NCI-H2171 treated with DMSO at 0.1 percent for 48 hours (cell line): ENCODE measurements at places on chromosomes 4 and X.

DNA sequence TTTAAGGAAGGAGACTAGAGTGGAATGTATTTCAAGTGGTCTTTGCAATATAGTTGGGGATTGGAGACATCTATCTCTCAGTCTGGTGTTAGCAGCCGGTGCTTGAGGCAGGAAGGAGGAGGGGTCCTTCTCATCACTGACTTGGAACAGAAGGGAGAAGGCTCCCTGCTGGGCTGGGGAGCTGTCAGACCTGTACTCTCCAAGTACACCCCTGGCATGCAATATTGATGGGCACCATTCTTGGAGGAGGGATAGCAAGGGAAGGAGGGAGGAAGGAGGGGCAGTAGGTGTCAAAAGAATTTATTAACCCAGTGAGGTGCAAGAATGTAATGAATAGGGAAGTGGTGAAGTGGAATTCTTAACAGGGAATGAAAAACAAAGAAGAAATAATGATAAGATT, 338.8 kb downstream of the UNC5C start:
- peak; percentile 29 for DNase-seq

GRCh38 chrX:32397562-32398216, 813.7 kb downstream of the DMD start:
- DNase-seq: no peak

DNA sequence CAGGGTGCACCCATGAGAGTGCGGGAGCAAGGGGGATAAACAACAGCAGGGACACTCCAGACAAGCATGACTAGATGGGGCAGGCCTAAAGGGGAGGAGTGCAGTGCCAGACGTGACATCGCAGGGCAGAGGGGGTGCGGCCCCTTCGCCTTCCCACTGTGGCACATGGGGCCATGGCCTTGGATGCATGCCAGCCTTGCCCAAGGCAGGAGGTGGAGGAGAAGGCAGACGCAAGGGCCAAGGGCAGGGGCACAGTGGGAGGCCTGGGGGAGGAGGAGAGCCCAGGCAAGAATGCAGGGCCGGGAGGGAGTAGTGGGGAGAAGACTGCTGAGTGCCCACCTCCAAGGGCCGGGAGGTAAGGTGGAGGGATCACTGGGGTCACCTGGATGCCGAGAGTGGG, 21.6 kb downstream of the PNMA6E start:
- no peak for DNase-seq

GRCh38 chr4:11650801-11651596, 222.3 kb upstream of the HS3ST1 start:
- peak; percentile 13 for DNase-seq

- no peak for DNase-seq
Measured at GRCh38 chrX:12917753-12918152, 11.3 kb downstream of the TLR8 start.

DNA sequence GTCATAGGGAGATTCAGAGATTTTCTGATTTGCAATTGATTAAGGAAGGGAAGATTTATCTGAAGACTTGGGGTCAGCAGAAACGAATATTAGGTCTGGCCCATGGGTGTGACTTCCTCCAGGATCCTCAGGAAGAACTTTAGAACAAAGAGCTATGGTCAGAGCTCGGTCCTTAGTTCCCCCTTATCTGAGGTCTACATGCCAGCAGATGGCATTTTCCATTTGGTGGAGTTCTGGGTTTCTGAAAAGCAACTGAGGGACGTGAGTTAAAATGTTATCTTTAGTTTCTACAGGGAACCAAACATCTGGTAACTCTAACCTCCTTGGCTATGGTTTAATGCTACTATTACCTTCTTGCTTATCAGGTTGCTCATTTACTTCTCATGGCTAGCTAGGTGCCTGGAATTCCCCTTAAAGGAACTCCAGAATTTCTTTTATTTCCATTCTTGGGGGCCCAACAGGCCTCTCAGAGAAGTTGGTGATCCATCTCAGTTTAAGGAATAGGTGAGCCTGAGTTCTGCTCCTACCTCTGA, 40.7 kb downstream of the KLF3 start:
- no peak for DNase-seq

- DNase-seq: no peak
Measured at GRCh38 chr4:155497306-155497705, 120.5 kb upstream of the MAP9 start.

DNA sequence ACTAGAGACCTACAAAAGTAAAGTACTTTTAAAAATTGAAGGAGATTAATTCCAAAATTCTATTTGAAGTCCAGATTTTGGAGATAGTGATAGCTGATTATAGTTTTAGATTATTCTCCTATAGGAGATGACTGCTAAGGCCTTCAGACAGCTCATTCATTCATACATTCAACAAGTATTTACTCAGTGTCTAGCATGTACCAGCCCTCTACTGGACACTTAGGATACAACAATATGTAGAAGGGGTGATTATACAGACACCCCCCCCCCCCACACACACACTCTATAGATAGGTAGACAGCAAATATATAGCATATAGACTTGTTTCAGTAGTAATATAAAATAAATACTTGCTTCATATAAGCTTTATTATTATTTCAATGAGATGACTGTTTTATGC, 60.4 kb upstream of the TAF9B start:
- DNase-seq: no peak

DNA sequence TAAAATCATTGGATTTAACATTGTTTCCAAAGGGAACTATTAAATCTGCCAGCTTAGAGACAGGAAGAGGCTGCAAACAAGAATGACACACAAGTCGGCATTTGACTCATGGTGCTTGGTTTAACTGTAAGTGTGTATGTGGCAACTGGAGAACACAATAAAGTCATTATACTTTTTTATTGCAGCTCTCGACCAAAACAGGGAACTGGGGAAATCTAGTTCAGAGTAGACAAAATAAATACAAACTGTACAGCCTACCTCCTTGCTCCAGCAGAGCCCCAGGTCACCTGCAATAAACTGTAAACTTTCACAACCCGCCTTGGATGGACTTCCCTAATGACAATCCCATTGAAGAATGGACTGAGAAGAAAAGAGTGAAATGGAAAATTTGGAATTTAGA, 24.0 kb downstream of the NPY5R start:
- no peak for DNase-seq

DNA sequence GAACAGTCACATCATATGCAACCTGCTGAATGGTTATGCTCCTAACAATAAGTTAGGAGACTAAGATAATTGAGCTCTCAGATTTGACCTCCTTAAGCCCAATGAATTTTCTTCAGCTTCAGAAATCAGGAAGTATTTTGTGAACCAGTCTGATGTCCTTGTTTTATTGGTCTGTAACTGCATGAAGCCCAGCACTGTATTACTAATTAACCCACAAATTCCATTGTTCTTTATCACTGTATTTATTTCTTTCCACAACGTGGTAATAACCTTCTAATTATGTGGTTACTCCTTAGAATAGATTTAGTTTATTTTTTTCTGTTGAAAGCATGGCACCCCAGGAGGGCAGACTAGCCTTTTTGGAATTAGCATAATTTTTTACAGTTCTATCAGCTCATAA, 3.9 kb upstream of the MFAP3L start:
- DNase-seq: no peak

GRCh38 chr4:142485452-142485851, 360.6 kb downstream of the INPP4B start:
- DNase-seq: no peak

- DNase-seq: no peak
Measured at GRCh38 chr4:86359944-86360478, at the start of gene MAPK10. TSS of gene MAPK10 (minus strand) at chr4:86360053.

DNA sequence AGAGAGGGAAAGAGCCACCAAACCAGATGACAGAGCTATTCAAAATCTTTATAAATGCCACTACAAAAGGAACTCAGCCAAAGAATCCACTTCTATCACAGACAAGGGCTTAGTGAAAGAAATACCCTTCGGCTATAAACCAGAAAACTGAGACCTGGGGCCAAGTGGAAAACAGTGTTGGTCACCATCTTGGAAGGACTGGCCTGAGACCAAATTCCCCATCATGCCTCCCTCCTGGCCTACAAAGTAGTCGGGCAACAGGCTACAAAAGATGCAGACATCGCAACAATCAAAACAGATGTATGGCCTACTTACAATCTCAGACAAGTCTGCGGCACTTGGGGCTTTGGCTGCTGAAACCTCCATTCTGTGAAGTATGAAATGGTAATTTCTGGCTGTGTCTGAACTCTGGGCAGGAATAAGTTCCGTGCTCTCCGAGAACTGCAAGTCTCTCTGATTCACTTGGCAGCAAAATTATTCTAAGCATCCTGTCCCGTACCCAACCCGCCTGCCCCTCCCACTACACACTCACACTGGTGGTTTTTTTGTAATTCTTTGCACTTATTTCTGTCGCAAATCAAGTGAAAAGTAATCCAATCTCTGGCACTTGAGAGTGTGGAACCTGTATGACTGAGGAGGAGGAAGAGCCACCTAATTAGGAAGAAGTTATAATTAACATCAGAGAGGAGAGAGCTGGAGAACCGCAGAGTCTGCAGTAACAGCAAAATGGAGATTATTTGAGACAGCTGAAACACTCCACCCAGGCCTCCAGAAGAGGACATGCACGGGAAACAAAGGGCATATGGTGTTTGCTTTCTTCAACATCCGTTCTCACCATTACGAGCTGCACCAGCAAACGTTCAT, 87.8 kb downstream of the SH3KBP1 start:
- DNase-seq: peak; percentile 63

DNA sequence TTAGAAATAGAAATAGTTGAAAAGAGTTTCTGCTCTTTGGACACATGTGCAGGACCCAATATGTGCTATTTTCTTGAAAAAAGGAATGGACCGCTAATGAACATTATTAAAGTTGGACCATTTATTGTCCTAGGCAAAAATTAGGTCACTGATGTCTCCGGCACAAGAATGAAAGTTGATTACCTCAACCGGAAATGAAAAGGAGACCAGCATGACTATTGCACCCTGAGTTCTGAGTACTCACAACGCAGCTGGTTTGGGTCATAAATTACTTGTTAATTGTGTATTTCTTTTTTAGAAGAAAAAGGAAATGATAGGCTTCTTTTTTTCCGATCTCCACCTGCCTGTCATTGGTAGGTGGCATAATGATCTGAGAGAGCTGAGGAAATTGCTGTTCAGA, 232.7 kb downstream of the ARHGAP24 start:
- DNase-seq: no peak

- DNase-seq: no peak
Measured at GRCh38 chrX:53442322-53442631, 8.1 kb upstream of the HSD17B10 start.

DNA sequence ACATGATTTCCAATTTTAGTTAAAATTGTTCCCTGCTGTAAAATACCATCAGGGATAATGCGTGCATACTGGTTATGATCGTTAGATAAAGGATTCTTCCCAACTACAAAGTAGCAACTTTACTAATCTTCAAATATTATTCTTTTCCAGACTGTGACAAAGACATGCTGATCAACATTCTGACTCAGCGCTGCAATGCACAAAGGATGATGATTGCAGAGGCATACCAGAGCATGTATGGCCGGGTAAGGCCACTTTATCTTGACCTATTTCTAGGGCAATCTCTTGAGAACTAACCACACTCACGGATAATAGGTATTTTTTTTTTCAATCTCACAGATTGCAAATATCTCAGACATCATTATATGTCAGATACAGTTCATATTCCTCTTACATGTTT, 47.0 kb downstream of the ANXA10 start:
- DNase-seq: no peak

- DNase-seq: no peak
Measured at GRCh38 chrX:16993791-16994318, 47.4 kb downstream of the REPS2 start.

- DNase-seq: no peak
Measured at GRCh38 chr4:77845400-77845799, 17.2 kb upstream of the MRPL1 start.

- no peak for DNase-seq
Measured at GRCh38 chr4:54277691-54278090, 48.6 kb downstream of the PDGFRA start.

DNA sequence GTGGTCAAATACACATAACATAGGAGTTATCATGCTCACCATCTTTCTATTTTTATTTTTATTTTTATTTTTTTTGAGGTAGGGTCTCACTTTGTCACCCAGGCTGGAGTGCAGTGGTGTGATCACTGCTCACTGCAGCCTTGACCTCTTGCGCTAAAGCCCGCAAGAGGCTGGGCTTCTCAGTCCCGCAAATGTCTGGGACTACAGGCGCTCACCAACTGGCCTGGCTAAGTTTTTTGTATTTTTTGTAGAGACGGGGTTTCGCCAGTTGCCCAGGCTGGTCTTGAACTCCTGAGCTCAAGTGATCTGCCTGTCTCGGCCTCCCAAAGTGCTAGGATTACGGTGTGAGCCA, 295 bp upstream of the TLR10 start:
- DNase-seq: no peak

GRCh38 chr4:177220376-177220775, 89.3 kb upstream of the NEIL3 start:
- no peak for DNase-seq

- no peak for DNase-seq
Measured at GRCh38 chrX:135927897-135928296, 34.4 kb downstream of the SAGE1 start.

DNA sequence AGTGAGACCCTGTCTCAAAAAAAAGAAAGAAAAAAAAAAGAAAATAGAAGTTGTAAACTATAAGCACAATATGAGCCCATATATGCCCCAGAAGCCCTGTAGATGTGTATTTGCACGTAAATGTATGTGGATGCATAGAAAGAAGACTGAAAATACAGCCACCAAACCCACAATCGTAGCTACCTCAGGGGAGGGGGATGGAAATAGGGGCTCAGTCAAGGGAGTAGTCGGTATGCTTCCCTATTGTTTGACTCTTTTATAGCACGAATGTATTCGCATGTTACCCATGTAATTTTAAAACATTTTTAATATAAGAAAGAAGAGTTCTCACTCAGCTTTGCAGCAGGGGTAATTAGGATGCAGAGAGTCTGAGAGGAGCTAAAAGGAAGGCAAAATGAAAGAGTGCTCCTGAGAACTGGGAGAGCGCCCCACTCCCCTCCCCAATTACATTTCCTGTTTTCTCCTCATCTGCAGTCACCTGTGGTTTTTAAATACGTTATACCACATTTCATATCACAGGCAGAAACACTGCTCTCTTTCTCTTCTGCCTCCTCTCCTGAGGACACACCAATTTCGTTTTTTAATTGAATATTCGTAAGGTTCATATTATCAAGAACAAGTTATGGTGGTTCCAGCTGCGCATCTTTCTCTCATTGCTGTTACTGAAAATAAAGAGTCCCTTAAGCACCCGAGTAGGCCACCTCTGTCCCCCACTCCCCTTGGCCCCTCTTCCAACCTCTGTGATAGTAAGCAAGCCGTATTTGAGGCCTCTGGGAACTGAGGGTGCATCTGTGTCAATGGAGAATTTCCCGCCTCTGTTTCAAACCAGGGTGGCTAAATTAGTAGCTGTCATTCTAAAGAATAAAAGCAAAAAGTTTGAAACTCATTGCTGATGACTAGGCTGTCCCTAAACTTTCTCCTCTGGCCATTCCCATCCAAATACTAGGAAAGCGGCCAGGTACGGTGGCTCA, 10.7 kb downstream of the SEPTIN6 start:
- no peak for DNase-seq
